ENCODE measurements at places on chromosomes 12 and 14.

- no peak for DNase-seq
These were observed 13.7 kb downstream of the OR6J1 start for GRCh38 chr14:22630486-22630885.

- DNase-seq, result no peak
These were observed 30.8 kb upstream of the NINJ2 start for GRCh38 chr12:693934-694533.

- no peak for DNase-seq
These were observed 65.2 kb upstream of the MANSC4 start for GRCh38 chr12:27845187-27845586.

- DNase-seq, result no peak
These were observed 8.5 kb downstream of the STXBP6 start for GRCh38 chr14:25041484-25041883.

DNA sequence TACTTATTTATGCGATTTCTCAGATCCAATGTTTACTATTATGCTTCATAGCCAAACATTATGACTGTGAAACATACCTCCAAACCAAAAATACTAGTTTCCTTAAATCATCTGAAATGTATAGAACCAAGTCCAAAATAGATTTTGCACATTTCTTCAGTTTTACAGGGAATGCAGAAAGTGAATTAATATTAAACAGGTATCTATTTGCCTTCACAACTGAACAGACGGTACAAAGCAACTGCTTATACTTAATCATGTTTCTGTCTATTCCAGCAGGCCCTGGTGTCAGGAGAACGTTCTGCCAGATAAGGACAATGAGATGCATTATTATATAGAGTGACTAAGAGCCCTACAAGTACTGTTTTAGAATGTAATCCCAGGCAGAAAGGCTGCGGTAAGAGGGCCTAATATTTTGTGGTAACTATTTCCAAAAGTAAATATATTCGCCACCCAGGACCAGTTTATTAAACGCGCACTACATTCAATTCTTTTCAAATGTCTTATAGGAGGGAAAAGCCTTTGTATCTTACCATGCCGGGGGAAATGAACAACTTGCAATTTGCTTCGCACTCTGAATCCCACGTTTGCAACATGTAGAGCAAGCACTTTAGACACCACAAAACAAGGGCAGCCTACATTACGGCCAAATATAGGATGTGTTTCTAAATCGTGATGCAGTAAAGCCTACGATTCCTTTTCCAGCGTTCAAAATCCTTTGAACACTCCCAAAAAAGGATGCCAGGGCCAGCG lies 1.5 kb downstream of the CORO1C start:
- no peak for DNase-seq

- no peak for DNase-seq
These were observed 34.0 kb downstream of the PLEKHD1 start for GRCh38 chr14:69518289-69519101.

DNA sequence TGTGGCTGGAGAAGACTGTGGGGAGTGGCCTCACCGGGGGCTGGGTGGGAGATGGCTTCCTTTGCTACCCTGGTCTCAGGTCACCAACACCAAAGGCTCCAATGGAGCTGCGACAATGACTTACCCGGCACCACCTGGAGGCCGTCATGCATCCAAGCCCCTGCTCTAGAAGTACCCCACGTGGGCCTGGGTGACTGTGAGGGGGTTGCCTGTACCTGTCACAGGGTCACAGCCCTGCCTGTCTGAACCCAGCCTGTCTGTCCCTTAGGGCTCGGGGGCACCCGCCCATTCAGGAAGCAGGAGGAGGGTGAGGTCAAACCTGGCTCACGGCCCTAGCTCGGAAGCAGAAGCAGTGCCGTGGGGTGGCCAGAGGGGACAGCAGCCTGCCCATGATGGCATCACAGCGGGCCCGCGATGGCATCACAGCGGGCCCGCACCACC lies 18.9 kb downstream of the ABCB9 start:
- no peak for DNase-seq

DNA sequence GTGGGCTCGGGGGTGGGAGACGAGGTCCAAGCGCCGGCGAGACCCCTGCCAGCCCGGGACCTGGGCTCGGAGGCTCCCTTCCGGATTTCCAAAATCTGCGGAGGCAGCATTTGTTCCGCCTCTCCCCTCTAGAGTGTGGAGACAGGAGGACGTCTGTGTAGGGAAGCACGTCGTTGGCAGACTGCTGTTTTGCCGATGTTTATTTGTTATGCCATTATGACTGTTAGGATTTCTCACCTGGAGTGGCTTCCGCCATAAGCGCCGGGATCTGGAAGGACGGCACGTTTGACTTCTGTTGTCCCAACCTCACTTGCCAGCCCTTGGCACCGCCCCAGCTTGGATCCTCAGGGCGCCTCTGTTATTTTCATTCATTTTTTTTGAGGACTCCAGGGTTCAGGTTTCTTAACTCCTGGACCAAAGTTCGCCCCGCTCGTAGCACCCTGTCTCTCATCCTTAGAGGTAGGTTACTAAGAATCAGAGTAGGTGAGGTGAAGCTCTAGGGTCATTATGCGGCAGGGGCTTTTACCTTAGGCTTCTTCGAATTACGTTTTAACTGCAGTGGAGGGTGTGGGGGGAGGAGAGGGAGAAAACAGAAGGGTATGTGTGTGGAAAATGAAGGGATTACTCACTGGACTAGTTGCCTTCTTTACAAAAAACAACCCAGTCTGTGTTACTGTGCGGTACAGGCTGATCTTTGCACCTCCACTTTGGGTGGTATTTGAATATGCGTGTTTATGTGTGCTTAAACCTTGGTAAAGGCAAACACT lies 547 bp upstream of the PYGL start:
- DNase-seq, result no peak

- no peak for DNase-seq
These were observed 762 bp downstream of the RABGGTA start for GRCh38 chr14:24270537-24271133.

- no peak for DNase-seq
These were observed 122.4 kb downstream of the ANO6 start for GRCh38 chr12:45338272-45338671.

GRCh38 chr14:50092006-50092555 lies 24.3 kb downstream of the VCPKMT start:
- no peak for DNase-seq

DNA sequence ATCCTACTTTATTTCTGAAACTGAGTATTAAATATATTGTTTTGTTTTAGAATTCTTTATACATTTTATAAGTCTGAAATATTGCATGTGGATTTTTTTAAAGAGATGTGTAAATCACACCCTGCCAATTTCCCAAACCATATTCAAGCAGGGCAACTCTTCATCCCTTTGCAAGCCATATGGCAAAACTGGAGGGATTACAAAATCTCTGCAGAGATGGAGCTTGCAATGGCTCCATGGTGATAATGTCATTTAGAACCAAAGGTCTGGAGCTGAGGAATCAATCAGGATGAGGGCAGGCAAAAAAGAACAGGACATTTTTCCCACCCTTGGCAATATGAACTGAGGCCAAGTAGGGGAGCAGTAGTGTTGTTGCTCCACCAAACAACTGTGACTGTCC lies 173.4 kb downstream of the BMP4 start:
- DNase-seq, result no peak

DNA sequence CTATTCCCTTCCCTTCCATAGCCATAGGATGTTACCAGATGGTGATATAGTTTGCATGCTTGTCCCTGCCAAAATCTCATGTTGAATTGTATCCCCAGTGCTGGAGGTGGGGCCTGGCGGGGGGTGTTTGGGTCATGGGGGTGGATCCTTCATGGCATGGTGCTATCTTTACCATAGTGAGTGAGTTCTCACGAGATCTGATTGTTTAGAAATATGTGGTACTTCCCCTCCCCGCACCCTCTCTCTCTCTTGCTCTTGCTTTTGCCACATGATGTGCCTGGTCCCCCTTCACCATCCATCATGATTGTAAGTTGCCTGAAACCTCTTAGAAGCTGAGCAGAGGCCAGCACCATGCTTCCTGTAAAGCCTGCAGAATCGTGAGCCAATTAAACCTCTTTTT lies 181.3 kb downstream of the CAND1 start:
- DNase-seq, result no peak

- DNase-seq, result no peak
These were observed 83.1 kb downstream of the SH2B3 start for GRCh38 chr12:111488798-111489197.

GRCh38 chr12:113875691-113876090 lies 90.4 kb downstream of the RBM19 start:
- no peak for DNase-seq

DNA sequence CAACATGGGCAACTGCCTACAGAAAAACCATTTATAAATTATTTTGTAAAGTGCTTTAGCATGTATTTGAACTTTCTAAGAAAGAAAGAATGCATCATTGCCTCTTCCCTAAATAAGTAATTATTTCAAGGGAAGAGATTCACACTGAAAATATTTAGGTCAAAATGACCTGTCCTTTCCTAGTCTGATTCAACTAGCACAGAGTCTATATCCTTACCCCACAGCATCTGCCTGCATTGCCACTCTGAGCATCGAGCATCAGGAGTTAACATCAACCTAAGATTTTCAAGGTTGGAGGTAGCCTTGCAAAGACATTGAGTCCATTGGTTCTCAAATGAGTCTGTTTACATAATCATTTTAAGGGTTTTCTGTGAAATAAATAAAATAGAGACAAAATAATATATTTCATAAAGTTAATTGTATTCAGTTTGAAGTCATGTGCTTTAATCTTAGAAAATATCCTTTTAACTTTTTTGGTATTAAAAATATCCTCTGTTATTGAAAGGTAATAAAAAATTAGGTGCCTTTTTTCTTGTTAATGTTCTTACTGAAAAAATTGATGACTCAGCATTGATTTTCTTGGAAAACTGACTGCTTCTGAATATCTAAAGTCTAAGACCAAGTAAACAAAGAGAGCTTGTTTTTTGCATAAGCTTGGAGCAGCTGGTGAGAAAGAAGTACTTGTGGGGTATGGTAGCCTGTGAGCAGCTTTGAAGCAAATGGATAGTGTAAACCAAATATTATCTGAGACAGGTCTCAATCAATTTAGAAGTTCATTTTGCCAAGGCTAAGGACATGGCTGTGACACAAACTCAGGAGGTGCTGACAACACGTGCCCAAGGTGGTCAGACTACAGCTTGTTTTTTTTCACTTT lies 269.0 kb upstream of the CLEC14A start:
- DNase-seq, result no peak

- DNase-seq, result no peak
These were observed 1.1 kb upstream of the RIOX1 start for GRCh38 chr14:73489481-73490175.

DNA sequence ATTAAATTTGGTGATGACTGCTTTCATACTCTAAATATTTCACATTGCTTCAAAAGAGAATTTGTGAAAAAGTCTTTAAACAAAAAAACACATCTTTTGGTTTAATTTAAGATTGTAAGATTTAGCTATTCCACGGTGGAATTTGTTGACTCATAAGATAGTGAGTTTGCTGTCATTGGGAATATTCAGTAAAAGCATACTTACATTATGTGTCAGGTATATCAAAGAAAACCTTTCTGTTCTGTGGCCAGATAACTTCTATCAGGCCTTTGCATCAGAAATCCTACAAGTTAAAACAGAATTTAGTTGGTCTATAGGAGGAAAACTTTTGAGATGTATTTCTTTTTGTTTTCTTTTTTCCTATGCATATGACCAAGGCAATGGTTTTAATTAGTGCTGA lies 148.8 kb upstream of the E2F7 start:
- DNase-seq, result no peak

- no peak for DNase-seq
These were observed 272.5 kb downstream of the C12orf50 start for GRCh38 chr12:87756721-87757120.

GRCh38 chr12:92771001-92771400 lies 68.2 kb downstream of the PLEKHG7 start:
- DNase-seq, result no peak

DNA sequence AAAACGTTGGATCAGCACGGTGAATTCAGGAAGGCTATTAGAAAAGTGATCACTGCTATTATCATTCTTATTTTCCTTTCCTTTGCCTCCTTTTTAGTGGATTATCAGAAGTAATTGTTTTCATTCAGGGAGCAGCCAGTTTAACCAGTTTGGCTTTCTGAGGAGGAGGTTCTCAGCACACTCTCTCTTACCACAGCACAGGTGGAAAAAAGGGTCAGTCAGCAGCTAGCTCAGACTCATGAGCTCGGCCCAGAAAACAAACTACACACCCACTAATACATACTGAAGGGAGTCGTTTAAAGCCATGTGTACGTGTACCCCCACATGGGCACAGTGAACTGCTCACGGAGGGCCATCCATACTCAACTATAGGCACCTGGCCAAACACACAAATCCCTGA lies 23.2 kb upstream of the MAGOHB start:
- no peak for DNase-seq

DNA sequence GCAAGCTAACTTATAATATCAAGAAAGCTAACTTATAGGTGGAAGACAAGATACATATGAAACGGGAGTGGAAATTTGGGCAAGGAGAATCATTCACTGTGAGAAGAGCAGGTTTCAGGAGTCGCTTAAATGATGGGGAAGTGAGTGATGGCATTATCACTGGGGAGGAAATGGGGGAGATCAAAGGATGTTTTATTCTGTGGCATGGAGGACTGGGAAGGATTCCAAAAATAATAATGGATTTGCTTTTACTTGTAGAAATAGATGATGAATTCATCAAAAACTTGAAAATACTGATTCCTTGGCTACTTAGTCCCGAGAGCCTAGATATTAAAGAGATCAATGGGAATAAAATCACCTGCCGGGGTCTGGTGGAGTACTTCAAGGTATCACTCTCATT lies 47.8 kb downstream of the SAV1 start:
- DNase-seq, result no peak

DNA sequence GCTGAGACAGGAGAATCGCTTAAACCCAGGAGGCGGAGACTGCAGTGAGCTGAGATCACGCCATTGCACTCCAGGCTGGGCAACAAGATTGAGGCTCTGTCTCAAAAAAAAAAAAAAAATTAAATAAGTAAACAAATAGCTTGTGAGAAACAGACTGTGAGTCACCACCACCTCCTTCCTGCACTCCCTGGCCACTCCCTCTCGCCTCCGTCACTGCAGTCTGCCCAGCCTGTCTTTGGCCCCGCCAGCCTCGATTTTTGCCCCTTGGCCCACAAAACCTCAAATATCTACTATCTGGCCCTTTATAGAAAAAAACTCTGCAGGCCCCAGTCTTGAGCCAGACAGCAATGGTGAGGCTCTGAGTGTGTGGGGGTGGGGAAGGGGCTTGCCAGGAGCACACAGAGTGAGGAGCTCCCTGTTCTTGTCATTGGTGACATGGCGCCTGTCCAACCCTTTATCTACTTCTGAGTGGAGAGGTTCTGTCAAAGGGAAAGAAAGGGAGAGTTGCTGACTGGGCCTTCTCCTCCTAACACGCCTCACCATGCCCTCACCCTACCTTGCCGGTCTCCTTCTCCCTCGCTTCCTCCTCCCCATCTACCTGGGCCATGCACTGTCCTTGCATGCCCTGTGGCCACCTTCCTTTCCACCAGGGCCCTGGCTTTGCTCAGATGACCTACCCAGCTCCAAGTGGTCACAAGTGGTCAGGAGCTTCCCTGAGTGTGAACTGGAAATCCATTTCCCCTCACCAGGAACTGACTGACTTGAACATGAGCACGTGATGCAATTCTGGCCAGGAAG lies 22.1 kb downstream of the LGMN start:
- no peak for DNase-seq

Measured in left renal cortex interstitium (tissue), 4 donors.